ENCODE measurements at places on chromosomes 6 and 20.

GRCh38 chr6:132888701-132889100, 74.3 kb downstream of the RPS12 start:
- no peak for DNase-seq

DNA sequence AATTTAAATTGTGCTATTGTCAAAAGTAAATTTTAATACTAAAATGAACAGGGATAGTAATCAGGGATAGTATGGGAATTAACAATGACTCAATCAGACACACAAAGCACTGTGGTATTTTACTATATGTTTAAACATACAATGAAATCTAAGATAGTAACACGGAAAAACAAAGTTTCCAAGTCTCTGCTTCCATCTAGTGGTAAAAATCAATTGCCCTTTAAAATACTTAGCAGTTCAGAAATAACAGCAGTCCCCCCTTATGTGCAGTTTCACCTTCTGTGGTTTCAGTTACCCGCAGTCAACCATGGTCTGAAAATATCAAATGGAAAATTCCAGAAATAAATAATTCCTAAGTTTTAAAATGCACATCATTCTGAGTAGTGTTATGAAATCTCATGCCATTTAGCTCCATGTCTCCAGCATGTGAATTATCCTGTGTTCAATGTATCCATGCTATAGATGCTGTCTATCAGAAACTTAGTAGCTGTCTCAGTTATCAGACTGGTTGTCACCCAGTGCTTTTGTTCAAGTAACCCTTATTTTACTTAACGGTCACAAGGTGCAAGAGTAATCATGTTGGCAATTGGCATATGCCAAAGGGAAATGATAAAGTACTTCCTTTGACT, 58.5 kb downstream of the AHI1 start:
- DNase-seq = peak; percentile 82

GRCh38 chr6:15827496-15828255, 164.8 kb upstream of the DTNBP1 start:
- DNase-seq = no peak

DNA sequence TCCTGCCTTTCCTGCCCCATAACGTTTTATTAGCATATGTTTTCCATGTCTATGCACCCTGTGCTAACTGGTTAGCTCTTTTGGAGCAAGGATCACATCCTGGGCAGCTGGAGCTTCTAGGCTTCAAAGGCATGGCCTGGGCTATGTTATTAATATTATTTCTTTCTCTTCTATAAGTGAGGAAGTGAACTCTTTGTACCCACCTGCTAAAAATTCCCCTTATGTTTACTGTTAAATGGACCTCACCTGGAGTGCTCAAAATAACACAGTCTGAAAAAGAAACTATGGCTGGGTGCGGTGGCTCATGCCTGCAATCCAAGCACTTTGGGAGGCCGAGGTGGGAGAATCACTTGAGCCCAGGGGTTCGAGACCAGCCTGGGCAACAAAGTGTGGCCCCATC, 97.8 kb downstream of the TNFAIP3 start:
- no peak for DNase-seq

GRCh38 chr20:38423541-38423940, 11.6 kb downstream of the SNHG17 start:
- DNase-seq = no peak

DNA sequence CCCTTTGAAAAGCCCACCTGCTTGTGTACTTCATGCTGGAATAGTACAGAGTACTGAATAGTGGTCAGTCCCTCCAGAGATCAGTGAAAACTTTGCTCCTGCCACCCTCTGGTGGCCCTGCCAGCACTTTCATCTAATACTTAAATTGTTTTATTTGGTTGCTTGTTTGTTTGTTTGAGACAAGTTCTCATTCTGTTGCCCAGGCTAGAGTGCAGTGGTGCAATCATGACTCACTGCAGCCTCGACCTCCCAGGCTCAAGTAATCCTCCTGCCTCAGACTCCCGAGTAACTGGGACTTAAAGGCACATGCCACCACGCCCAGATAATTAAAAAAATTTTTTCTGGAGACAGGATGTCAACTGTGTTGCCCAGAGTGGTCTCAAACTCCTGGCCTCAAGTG, 9.1 kb downstream of the FAM83D start:
- no peak for DNase-seq

DNA sequence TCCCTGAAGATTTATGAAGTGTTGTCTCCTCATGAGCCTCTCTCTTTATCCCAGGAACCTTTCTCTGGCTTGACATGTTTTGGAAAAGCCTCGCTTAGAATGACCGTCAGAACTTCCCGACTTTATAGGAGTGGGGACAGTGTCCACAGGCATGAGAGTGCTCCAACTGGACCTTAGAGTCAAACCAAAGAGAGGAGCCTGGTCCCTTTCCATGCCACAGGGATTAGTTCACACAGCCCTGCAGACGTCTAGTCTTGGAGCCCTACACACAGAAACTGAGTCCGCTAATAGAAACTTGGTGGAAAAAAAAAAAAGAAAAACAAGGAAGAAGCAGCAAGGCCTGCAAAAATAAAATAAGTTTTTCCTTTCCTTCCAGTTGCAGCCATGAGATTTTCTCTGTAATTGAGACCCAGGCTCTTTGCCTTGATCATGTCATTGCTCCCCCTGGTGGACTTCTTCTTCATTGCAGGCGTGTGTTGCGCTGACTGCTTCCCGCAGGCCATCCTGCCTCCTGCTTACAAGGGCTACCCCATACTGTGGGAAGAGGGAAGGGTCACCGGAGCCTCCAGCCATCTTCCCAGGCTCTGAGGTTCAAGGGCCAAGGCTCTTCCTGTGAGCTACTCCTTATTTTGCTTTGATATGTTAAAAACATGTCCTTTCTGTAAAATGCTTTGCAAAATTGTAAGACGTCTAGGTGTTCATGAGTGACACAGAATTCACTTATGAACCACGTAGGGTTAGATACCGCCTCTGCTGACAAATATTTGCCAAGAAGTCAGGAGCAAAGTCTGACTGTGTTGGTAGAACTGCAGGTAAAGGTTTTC, 201.0 kb downstream of the UST start:
- DNase-seq = peak; percentile 45

DNA sequence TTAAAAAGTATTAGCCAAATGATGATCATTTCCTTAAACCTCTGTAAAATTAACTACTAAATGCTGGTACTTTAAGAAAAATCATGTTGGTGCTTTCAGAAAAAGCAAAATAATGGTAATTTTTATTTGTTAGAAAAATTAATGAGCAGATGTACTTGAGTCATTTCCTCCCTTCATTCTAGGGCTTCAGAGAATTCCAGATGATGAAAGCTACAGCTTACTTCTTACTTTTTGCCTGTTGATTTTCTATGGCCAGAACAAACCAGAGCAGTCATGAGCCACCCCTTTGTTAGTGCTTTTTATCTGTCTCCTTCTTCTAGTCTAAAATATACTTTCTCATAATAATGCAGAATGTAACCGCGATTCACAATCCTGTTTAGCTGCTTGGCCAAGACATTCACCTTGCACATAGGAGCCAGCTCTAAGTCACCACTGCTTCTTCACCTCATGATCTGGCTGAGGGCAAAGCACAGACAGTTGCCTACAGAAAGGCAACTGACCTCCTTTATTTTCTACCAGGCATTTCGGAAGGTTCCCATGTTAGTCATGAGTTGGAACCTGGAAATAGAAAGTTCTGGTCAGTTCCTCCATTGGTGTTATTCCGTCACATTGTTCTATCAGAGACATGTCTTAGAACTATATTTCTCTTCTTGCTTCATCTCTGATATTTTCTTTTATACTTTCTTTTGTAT, 43.5 kb upstream of the TINAG start:
- DNase-seq = no peak

- DNase-seq = no peak
Measured at GRCh38 chr6:156701966-156702365, 75.2 kb upstream of the ARID1B start.

DNA sequence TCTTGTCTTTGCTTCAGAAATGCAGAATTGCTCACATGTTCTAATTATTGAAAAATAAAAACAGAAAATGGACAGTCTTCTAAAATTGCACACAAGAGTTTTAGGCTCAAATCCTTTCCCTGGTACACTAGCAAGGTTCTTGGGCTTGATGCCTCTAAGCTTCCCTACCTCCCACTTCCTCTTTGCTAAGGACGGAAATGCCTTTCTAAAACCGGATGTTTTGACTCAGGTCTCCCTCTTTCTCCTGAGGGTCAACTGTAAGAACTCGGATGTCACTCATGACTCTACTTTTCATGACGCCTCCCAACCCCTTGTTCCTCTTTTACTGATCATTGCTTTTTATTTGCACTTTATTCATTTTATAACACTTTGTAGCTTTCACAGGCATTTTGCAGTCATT, 613.5 kb downstream of the C6orf118 start:
- DNase-seq = no peak

GRCh38 chr6:143251288-143251687, 190.6 kb downstream of the AIG1 start:
- DNase-seq = no peak

GRCh38 chr6:91708534-91708933, 1121.7 kb upstream of the MAP3K7 start:
- no peak for DNase-seq

DNA sequence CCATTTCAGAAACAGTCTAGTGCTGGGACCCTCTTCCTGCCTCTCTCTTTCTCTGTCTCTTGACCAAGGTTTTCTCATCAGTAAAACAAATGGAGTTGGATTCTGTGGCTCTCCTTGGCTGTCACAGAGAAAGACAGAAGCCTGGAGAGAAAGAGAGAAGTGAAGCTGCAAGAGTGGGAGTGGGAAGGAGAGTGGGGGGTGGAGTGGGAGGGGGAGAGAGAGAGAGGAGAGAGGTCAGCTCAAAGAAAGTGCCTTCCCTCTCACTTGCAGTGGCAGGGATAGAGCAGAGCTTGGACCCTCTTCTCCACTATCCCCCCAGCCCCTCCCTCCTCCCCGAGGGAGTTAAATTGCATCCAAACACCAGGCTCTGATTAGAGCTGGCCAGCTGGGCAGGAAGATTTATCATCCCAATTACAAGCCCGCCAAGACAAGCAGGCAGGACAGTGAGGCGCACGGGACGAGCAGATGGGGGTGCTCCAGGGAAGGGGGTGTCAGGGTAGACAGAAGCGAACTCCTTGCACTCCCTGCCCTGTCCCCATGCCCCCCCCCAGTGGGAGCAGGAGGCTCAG, 74.3 kb downstream of the CD40 start:
- no peak for DNase-seq

DNA sequence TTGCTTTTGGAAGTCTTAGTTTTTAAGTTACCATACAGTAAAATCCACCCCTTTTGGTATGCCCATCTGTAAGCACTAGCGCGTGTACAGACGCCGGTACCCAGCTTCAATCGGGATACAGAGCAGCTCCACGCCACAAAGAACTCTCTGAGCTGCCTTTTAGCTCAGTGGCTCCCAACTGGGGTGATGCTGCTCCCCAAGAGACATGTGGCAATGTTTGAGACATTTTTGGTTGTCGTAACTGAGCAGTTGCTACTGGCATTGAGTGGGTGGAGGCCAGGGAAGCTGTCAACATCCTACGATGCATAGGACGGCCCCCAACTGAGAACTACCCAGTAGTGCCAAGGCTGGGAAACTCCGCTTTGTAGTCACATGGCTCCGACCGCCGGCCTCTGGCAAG, 73.3 kb downstream of the BMP7 start:
- no peak for DNase-seq

GRCh38 chr20:36155991-36156390, 1.5 kb downstream of the EPB41L1 start:
- no peak for DNase-seq

DNA sequence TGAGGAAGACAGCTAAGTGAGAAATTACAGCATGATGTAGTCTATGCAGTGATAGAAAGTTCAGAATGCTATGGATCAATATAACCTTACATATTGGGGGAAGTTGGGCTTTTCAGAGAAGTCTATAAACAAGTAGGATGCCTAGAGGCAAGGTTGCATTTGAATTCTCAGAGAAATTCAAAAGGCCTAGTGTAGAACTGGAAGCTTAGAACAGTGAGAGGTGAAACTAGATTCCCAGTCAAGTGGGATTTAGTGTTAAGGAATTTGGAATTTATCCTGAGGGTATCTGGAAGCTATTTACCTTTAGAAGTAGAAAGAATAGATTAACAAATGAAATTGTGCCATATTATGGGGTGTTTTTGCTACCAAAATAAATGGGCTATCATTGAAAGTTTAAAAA, 4.3 kb downstream of the CENPW start:
- DNase-seq = no peak

- DNase-seq = no peak
Measured at GRCh38 chr20:19646963-19647362, 111.1 kb upstream of the RIN2 start.

- no peak for DNase-seq
Measured at GRCh38 chr6:143410859-143411270, 39.6 kb downstream of the ADAT2 start.

DNA sequence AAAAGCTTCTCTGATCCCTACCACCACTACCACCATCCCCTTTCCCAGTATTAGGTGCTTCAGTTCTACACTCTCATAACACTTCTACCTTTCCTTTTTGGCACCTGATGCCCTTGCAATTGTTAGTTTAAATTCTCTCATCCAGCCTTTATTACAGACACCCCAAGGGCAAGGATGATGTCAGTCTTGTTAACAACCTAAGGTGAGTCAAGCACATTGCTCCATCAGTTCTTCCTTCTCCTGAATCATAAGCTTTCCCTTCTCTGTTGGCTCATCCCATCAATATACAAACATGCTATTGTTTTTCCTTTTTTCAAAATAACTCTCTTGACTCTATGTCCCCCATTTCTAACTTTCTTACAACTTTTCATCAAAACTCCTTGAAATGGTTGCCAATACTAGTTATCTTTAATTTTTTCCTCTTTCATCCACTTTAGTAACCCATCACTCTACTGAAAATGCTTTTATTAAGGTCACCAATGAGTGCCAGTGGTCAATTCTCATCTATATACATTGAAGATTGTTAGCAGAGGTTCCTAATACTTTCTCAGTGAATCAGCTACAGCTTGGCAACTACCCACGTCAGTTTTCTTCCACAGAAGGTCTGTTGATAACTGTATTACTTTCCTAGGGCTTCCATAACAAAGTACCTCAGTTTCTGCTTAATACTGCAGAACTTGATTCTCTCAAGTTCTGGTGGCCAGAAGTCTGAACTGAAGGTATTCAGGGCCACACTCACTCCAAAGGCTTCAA, 97.1 kb upstream of the FLRT3 start:
- no peak for DNase-seq

DNA sequence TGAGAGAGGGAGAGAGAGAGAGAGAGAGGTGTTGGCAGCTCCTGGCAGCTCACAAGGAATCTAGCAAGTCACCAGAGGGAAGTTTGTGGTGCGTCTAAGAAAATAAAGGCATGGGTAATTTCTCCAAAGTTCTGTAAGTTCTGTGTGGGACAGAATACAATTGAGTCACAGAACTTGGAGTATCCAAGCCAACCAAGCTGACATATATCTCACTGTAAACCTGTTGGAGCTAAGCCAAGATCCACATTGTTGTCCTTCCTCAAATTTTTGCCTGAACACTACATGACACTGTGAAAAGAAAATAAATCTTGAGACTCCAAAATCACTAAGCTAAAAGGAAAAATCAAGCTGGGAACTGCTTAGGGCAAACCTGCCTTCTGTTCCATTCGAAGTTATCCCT, 436.7 kb downstream of the MEI4 start:
- DNase-seq = no peak

- no peak for DNase-seq
Measured at GRCh38 chr6:110055387-110055735, 77.2 kb downstream of the GPR6 start.
